ENCODE measurements at places on chromosomes 2 and 18. TPM values are rescaled to one million over a fixed set of nuclear protein-coding genes. Genes with fewer than 3 reads are reported as not detected.

DNA sequence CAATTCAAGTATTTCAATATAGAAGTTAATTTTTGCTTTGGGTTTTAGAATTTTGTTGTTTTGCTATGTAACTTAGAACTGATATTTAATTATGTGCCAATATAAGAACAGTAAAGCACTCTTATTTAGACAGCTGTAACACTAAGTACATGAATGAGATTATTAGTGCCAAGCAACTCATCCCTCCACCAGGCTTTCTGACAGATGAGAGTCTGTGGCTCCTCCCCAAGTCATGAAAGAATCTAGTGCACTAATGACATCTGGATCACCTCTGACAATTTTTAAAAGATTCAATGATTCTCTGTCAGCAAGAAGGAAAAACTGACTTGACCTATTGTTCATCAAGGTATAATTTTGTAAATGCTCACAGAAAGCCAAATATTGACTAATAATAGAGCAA is 67.8 kb downstream of the TMEFF2 start:
- no peak overlapping the region for H3K27ac ChIP-seq
- DNase-seq: no peak
- peaks cover 10% of the 10 kb centered on the region for H3K27me3 ChIP-seq
- H3K4me1 ChIP-seq: no peaks in the 10 kb centered on the region
- no peak overlapping the region for H3K4me3 ChIP-seq

- H3K4me3 ChIP-seq: no peak overlapping the region
- H3K4me1 ChIP-seq: peaks cover 2% of the 10 kb centered on the region
- peaks cover 7% of the 10 kb centered on the region for H3K27me3 ChIP-seq
- no peak overlapping the region for H3K27ac ChIP-seq
Observed at GRCh38 chr2:165609672-165610071, 140.2 kb downstream of the CSRNP3 start.

DNA sequence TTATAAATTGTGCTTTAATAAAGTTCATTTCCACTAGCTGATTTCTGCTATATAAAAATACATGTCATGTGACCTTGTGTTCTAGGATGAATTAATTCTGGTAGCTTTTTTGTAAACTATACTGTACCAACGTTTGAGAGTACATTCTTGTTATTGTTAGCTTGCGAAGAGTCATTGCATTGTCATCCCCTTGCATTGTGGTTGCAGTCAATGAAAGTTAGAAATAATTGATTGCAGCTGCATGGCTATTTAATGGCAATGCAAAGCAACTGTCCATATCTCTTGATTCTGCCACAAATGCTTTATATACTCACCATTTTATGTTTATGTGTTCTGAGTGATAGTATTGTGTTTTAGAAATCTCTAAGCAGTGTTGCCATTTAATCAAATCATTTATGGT is 91.6 kb downstream of the ZNF407 start:
- no peak overlapping the region for H3K4me3 ChIP-seq
- no peak for DNase-seq
- peaks cover 14% of the 10 kb centered on the region for H3K36me3 ChIP-seq

- H3K4me3 ChIP-seq: no peak overlapping the region
- H3K27ac ChIP-seq: no peak overlapping the region
- H3K36me3 ChIP-seq: peaks cover 3% of the 10 kb centered on the region
Observed at GRCh38 chr2:3465844-3466481, 53.4 kb downstream of the ADI1 start.

DNA sequence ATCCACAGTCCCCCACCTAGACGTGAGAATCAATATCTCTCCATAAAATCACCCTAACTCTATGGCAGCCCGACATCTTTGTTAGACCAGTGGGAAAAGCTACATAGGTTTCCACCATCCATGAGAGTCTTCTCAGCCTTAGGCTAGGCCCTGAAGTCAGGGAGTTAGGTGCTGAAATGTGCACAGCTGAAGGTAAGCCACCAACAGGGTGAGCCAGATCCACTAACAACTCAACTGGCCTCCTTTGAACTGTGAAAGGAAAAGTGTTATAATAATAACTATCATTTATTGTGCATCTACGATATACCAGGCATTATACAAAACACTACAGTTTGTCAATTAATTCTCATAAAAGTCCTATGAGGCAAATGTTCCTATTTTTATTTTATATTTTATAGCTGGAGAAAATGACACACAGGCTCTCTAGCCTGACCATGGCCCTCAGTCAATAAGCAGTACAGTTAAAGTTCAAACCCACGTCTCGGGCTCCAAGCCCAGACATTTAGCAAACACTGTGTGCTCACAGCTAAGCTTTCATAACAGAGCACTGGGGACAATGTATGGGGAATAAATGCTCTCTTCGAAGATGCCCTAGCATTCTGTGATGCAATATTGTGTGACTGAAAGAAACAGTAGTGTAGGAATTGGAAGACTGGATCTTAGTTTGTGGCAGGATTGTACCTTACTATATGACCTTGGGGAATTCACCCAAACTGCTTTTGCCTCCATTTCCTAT is 11.2 kb upstream of the CYP27C1 start:
- H3K36me3 ChIP-seq: no peaks in the 10 kb centered on the region
- no peak overlapping the region for H3K27ac ChIP-seq
- H3K4me1 ChIP-seq: peaks cover 3% of the 10 kb centered on the region
- DNase-seq: no peak

SLC11A1 gene
- total RNA-seq: 0.17 TPM
